GM06990 (cell line): ENCODE measurements at places on chromosomes 4 and X.

- peak; percentile 76 for DNase-seq
These were observed at the start of gene IL3RA for GRCh38 chrX:1336331-1336943. Gene IL3RA (plus strand): TSS chrX:1336785. CDS start chrX:1341766, 4,981 bp downstream.

DNA sequence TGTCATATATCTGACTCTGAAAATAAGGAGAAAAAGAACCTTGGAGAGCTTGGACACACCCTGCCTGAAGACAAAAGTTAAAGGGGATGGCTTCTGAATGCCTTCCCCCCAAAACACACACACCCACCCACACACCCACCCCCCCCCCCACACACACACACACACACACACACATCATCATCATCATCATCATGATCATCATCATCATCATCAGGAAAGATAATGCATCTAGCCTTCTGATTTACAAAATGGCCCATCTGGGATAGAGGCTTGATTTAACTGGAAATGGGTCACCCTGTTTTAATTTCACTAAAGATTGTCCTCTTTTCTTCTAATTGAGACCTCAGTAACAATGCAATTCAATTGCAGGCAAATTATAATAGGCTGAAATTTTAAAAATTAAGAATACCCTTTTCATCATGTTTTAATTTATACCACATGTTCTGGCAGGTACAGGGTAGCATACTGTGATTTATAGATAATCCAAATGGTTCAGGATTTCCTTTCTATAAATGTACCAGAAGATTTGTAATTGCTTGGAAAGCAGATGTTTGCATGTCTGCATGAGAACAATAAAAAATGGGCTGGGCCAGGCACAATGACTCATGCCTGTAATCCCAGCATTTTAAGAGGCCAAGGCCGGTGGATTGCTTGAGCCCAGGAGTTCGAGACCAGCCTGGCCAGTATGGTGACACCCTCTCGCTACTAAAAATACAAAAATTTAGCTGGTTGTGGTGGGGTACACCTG is 56.5 kb downstream of the TRIM2 start:
- DNase-seq = no peak

- DNase-seq = no peak
These were observed 49.1 kb downstream of the TLR10 start for GRCh38 chr4:38733663-38734062.

DNA sequence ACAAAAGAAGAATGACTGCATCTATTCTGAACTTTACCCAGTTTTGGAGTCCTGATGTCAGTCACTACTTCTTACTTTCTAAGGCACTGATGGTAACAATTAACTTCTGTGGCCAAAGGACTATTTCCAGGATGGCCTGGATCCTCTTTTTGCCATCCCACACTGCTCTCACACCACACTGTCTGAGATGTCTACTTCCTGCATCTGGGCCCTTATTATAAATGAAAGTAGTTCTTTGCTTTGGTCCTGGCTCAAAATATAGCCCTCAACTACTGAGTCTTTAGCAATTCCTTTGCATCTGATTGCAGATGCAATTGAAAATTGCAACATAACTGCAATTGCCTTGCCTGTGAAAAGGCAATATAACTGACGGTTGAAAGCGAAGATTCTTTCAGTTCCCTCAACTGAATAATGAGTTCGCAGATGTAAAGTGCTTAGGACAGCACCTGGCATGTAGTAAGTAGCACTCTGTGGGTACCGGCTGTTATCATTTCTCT is 44.2 kb downstream of the COQ2 start:
- DNase-seq = peak; percentile 71

- DNase-seq = no peak
These were observed 697.5 kb downstream of the FSTL5 start for GRCh38 chr4:161466316-161466715.

DNA sequence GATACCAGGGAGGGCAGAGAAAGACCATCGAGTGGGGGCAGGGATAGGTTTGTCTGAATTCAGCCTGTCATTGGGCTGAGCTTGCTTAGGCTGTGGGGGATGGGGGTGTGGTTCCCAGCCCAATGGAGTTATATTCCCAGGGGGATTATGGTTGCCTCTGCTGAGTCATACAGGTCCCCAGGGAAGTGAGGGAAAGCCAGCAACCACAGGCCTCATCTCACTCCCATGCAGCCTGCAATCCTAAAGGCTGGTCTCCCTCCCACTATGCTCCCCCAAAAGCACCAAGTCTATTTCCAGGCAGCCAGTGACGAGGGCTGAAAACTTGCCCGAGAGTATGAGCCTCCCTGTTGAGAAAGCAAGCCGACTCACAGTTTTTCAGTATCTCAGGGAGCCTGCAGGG is 39.3 kb downstream of the AFM start:
- DNase-seq = no peak

GRCh38 chrX:129768586-129769466 is 10.9 kb upstream of the SASH3 start:
- DNase-seq = no peak
